ENCODE measurements at places on chromosomes 6 and 20. TPM values are rescaled to one million over a fixed set of nuclear protein-coding genes. Genes with fewer than 3 reads are reported as not detected.
A peak's percentile ranks its signal among the peaks of the same experiment; 100 is the strongest.

DAAM2 gene
- polyA plus RNA-seq: 1.8 TPM

DNA sequence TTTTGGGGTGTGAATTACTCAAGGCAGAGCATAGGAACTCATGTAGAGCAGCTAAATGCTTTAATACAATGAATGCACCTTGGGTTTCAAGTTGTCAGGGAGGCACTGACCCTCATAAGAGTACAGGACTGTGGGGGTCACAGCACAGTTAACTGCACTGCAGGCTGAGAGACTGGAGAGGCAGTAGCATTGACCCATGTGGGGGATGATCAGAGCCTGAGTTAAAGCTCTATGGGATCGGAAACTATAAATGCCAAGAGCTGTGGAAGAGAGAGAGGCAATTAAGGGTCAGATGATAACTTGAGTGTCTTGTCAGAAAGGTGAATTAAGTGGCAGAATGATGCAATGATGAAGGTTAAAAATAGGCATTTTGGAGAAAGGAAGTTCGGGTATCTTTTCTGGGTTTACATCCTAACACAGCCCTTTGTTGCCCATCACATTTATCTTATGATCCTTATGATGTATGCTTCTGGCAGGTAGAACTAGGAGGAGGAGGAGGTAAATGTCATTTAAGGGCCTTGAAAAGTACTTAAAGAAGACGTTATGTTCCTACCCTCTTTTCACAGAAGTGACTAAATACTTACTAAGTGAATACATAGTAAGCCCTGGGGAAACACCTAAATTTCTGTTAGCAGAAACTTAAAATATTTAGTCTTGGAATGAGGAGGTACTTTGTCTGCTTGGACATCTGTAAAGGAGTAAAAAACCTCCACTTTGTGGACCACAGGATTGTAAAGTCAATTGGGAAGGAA lies 24.2 kb downstream of the LRRC1 start:
- DNase-seq: no peak

GRCh38 chr6:13072686-13073347 lies 255.5 kb downstream of the TBC1D7 start:
- DNase-seq: no peak

DNA sequence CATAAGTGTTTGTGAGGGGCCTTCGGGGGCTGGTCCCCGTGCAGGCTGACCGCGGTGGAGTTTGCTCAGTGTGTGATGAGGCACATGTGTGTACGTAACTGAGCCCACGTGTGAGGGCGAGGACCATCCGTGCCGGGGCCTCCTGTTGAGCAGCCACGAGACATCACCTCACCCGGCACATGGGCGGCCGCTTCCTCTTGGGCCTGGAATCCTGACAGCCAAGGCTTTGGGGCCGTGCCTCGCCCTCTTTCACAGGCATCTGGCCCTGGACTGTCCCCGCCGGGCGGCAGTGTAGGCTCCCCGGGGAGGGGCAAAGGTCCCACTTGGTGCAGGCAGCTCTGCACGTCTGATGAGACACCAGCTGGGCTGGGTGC lies 202.3 kb downstream of the DLL1 start:
- no peak for DNase-seq

TRAPPC3L gene
- 0.30 TPM for polyA plus RNA-seq

- DNase-seq: no peak
These were observed 11.5 kb downstream of the ATP9A start for GRCh38 chr20:51756653-51757052.

- no peak for DNase-seq
These were observed 420.4 kb upstream of the PLCB4 start for GRCh38 chr20:8648466-8648865.

DNA sequence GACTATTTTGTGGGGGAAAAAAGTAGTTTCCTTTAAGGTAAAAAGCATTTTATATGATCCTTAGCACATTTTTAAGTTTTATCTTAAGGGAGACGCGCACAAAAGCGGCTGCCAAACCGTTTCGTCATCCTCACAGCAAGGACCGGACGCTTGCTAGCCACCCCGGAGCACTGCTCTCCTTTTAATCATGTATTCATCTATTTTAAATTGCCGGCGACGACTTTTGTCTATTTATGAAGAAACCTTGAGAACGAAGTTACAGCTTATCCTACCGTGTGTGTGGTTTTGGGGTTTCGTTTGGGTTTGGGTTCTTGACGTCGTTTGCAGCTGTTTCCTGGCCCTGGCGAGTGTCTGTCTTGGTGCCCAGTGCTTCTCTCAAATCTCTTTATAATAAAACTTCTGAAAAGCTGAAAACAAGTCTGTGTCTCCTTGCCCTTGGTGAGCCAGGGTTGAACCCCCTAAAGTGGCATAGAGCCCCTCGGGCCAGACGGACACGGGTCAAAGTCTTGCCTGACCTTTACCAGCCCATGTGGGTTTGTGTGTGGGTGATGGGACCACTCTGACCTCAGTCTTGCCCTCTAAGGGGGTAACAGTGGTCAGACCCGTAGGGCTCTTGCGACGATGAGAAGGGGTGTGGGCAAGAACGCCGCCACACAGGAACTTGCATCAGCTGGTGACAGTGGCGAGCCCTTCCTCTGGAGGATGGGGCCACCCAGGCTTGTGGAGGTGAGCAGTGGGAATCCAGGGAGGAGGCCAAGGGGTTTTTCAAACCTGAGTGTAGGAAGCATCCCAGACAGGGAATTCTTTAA lies 117.6 kb downstream of the JPH2 start:
- no peak for DNase-seq

GRCh38 chr6:128725271-128726233 lies 157.4 kb upstream of the LAMA2 start:
- DNase-seq: peak; percentile 60

SLA2 gene
- polyA plus RNA-seq: not detected

DNA sequence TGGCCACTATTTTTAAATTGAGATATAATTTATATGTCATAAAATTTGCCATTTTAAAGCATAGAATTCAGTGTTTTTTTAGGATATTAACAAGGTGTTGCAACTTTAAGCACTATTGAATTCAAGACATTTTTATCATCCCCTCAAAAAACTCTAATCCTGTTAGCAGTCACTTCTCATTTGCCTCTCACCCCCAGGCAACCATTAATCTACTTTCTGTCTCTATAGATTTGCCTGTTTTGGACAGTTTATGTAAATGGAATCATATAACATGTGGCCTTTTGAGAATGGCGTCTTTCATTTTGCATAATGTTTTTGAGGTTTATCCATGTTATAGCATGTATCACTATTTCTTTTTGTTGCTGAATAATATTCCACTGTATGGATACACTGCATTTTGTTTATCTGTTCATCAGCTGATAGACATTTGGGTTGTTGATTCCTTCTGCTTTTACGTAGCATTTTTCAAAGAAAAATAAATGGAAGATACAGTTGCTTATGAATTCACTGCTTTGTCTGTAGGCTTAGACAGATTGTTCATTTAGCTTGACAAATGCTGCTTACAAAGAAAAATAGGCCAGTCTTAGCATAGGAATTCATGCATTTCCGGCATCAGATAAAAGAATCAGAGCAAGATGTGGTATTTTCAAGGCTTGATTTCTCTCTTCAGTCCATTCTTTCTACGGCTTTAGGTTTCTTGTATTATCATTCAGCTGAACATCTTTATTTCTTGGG lies 52.9 kb downstream of the STK4 start:
- DNase-seq: no peak

- no peak for DNase-seq
These were observed 134.9 kb upstream of the CEP162 start for GRCh38 chr6:84362193-84362821.

- no peak for DNase-seq
These were observed 5.8 kb downstream of the YTHDF1 start for GRCh38 chr20:63210011-63210605.

DNA sequence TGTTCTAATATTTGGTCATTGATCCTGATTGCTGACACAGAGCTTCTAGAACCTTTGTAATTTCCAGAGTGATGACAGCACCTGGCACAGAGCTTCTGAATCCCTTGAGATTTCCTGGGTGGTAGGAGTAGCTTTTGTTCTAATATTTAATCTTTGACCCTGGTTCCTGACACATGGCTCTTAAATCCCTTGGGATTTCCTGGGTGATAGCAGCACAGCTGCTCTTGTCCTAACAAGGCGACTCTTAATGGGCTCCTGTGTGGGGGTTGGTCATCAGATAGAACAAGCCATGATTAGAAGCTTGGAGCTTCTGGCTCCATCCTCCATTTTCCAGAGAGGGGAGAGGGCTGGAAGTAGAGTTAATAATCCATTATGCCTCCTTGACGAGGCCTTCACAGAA lies 18.4 kb downstream of the GMPR start:
- DNase-seq: no peak

- DNase-seq: peak; percentile 17
These were observed 249.8 kb upstream of the PMEPA1 start for GRCh38 chr20:57959589-57959988.

GRCh38 chr20:6058684-6059295 lies 4.9 kb upstream of the LRRN4 start:
- no peak for DNase-seq

DNA sequence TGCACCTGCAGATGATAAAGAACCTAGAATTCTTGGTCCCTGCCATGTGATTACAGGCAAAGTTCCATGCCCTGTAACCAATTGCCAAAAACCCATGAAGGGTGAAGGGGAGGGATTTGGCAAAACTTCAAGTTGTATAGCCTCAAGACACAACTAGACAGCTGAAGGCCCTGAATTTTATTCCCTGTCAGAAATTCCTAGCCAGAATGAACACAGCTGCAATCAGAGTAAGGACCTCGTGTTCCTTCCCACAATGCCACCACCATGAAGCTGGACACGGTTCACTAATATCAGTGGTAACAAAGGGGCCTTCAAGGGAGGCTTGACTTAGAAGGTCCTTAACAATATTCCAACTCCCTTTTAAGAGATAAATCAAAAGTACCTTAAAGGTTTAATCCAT lies 22.5 kb upstream of the IRAK1BP1 start:
- DNase-seq: no peak

TFAP2A gene
- 8.4 TPM for polyA plus RNA-seq

DNA sequence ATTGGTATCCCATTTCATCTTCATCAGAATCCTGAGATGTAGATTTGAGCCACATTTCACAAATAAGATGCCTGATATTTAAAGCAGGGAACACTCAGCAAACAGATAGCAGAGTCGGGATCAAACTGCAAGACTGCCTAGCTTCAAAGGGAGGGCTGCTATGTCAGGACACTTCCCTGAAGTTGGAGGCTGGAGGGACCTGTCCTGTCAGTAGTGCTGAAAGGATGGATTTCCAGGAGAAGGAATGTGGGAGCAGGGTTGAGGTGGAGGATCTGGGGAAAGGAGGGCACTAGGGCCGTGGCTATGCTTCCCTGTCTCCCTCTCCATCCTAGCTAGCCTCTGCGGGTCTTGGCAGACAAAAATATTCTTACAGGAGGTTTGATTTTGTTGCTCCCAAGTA lies 32.2 kb downstream of the COX4I2 start:
- no peak for DNase-seq

DNA sequence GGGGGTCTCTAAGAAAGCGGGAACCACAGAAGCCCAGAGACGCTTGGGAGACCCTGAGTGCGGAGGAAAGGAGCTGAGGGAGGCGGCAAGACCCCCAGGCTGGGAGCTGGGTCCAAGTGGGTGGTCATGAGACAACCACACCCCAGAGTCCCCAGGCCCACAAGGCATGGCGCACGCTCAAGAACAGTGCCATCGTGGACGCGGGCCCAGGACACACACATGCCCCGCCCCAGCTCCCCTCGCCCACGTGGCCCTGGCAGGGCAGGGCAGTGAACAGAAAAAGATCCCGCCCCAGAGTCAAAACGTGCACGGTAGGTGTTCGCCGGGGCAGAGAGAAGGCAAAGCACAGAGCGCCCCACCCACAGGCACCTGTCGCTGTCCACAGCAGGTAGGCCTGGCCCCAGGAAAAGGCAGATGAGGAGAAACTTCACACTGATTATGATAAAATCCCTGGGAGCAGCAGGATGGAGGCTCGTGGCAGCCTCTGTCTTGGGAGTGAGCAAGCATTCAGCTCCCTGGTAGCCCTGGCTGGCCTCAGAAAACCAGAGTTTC lies 50.0 kb downstream of the BPIFB1 start:
- no peak for DNase-seq

DNA sequence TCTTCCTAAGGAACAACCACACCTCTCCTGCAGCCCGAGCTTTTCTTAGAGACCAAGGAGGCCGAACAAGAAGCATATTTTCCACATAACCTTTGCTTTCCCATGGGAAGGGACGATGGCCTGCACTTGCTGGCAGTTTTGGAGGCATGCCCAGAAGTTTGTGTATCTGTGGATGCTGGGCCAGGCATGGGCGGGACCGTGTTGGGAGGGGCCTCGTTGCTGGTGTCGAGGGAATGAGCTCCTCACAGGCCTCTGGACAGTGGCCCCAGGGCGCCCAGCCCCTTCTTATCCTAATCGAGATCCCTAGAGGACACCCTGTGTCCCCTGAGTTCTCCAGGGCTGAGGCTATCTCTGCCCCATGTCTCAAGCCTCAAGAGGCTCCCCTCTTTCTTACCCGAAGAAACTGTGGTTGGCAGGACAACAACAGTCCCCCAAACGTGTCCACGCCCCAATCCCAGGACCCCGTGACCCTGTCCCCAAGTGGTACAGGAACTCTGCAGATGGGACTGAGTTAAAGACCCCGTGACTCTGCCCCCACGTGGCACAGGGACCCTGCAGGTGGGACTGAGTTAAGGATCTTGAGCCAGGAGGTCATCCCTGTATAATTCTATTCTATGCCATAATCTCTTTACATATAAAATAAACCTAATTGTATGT lies 99.5 kb upstream of the BHLHE23 start:
- peak; percentile 44 for DNase-seq

DNA sequence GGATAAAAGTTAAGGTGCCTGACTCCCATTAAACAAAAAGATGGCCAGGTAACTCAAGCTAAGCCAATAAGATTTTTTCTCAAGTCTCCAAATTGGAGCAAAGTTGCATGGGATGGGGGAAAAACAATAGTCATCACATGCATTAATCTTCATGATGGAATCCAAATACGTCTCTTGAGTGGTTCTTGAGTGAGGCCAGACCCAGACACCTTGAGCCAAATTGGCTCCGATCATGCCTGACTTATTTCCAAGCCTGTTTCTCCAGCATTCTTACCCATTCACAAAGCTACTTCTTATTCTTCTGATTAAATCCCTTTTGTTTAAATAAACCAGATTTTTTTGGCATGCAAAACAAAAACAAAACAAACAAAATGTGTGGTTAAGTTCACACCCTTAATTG lies 420.3 kb upstream of the NRSN1 start:
- no peak for DNase-seq

- no peak for DNase-seq
These were observed 68.7 kb downstream of the PLAGL1 start for GRCh38 chr6:143939364-143939763.

DNA sequence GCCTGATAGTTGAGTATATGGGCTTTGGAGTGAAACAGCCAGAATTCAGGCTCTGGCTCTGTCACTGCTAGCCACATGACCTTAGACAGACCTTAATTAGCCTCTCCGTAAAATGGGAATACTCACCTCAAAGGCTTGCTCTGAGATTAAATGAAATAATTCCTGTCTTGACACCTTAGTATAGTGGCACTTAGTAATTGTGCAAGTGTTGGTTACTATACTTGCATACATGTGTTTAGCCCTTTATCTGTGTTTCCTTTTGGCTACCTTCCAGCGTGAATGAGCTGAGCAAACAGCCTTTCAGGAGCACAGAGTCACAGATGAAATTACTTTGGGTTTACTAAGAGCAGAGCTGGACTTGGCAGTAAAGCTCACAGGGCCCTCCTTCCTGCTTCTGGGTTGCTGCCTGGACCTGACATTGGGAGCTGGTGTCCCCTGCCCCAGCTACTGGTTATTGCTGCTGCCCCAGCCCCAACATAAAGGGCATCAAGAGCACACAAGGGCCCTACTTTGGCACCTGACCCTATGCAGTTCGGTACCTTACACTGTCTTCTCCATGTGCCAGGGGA lies 32.8 kb downstream of the CD164 start:
- peak; percentile 86 for DNase-seq
